ENCODE measurements at places on chromosomes 6 and 20.

DNA sequence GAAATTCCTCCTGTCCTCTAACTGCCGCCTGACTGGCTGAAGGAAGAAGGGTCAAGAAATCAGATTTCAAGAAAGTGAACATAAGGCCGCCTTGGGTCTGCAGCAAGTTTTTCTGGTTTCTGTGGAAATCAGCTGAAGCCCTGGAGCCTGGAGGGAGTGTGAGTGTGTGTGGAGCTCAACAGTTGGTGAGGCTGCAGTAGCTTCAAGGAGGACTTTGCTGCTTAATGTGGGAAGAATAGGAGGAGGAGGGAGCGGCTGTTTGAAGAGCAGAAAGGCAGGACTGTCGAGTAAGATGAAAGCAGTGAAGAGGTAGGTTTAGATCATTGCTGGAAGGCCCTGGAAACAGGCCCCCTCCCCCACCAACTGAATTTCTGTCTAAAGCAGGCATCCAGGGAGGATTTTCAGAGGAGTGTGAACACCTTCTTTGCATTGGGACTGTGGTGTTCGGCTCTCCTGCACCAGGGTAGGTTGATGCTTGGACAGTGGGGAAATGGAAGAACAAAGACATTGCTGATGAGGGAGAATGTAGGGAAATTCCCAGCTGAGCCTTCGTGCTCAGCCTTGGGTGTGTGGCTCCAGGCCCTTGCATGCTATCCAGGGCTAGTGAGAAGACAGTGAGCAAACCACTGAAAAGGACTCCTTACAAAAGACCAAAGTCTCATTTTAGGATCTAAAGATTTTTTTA is 79.5 kb upstream of the VSTM2L start:
- DNase-seq: no peak

GRCh38 chr20:25584905-25585704 is at the start of gene NINL:
Gene NINL, minus strand, starts transcription at chr20:25585531. Its CDS starts 58,944 bp downstream, at chr20:25526587.
- DNase-seq: peak; percentile 69

GRCh38 chr6:156713548-156713947 is 63.6 kb upstream of the ARID1B start:
- no peak for DNase-seq

DNA sequence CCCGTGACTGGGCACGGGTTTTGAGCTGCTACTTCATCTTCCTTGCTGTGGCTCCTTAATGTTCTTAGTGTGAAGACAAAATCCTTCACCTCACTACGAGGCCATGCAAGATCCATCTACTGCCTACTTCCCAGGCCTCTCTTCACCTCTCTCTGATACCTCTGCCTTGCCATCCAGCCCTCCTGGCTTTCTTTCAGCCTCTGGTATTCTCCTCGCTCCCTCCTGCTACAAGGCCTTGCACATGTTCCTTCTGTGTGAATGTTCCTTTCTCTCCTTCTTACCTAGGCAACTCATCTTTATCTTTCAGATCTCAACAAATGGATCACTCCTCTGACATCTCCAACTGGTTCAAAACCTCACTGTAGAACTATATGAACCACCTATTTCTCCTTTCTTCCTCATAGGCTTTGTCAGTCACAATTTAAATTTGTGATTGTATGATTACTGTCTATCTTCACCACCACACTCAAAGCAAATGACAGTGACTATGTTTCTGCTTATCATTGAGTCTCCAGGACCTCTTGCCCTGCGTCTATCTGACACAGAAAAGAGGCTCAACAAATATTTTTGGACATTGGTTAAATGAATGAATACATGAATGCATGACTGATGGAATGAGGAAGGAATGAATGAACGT is 19.8 kb downstream of the HEY2 start:
- no peak for DNase-seq

GRCh38 chr6:107604549-107604948 is 114.6 kb downstream of the SOBP start:
- DNase-seq: no peak

GRCh38 chr6:161444464-161444863 is 170.6 kb upstream of the AGPAT4 start:
- no peak for DNase-seq

DNA sequence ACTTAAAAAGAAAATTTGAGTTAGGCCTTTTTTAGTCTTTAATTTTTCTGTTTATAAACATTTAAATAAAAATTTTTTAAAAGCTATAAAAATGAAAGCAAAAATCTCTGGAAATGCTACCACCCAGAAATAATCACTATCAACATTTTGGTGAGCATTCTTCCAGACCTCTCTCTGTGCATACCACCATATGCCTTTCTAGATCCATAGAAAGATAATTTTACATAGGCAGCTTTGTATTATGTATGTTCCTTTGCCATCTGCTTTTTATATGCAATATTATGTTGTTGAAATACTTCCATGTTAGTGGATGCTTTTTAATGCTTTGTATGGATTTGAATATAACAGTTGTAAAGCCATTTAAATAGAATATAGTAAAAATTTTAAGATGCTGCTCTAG is 496.7 kb upstream of the HTR1E start:
- DNase-seq: no peak

DNA sequence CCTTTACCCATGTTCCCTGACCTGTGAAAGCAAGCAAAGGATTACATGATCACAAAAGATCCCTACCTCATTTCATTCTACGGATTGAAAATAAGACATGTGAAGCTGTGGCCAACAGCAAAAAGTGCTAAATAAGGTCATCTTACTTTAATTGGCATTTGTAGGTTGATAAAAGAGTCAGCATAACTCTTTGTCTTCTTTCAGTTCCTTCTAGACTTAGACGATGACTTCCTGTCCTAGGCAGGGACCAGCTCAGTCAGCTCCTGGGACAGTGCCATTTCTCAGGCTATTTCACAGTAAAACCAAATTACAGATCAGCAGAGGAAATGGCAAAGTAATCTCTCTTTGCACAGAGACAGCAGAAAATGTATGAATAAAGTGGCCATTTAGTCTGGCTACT is 480.7 kb downstream of the RFPL4B start:
- no peak for DNase-seq

- DNase-seq: no peak
Observed at GRCh38 chr6:106168097-106168888, 82.2 kb downstream of the PRDM1 start.

GRCh38 chr6:53124131-53124800 is 24.4 kb downstream of the GCM1 start:
- DNase-seq: no peak

DNA sequence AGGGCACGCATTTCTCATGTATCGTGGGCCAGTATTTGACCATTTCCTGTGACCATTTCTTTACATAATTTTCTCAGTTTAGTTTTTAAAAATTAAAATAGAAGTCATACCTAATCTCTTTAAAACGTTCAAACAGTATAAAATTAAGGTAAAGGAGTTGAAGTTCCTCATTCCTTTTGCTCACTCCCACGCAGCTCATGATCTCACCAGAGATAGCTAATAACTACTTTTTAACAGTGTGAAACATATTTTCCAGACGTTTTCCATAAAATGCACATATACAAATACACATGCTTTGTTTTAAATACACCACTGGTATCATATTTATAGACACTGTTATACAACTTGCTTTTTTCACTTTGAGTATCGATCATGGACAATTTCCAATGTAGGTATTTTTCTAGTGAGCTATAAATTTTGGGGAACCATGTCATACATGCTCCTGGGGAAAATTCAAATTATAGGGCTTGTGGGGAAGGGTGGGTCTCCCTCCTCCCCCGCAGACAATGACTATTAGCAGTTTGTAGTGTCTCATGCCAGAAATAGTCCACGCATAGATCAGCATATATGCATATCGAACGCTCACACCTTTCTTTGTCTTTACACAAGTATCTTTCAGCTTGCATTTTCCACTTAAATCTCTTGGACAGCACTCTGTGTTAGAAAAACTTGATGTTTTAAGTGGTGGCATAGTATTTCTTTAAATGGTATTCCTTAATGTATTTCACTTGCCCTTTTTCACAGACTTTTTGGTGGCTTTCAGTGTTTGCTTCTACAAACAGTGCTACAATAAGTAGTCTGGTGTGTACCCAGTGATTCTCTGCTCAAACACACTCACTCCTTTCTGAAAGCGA is 145.5 kb upstream of the ZNF217 start:
- DNase-seq: no peak

- DNase-seq: no peak
Observed at GRCh38 chr6:80203283-80203682, 96.8 kb downstream of the BCKDHB start.

- no peak for DNase-seq
Observed at GRCh38 chr6:109449064-109449794, 6.3 kb downstream of the MICAL1 start.

GRCh38 chr20:19847383-19847782 is 89.3 kb downstream of the RIN2 start:
- no peak for DNase-seq

DNA sequence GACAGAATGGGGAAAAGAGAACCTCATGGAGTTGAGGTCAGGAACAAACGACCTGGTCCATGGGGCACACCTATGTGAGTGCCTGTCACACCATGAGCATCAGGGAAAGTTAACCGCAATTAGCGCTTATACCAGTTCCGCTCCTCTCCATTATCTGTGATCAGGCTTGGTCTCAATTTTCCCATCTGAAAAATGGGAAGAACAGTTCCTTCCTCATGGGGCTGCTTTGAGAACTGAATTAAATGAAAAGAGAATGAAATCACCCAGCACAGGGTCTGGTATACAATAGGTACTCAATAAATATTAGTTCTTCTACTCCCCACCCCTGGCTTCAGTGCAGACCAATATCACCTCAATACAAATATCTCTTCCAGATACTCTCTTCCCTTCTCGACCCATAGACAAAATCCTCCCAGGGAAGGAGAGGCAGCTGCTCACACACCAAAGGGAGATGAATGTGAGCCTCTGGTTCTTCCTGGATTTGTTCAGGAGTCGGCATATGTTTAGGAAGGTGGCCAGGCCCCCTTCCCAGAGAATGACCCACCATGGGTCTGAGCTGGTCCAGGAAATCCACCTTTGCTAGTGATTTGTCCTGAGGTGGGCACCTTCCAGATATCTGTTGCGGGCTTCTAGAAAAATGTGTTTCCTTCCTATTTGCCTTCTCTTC is 2.4 kb upstream of the PTGIS start:
- no peak for DNase-seq

DNA sequence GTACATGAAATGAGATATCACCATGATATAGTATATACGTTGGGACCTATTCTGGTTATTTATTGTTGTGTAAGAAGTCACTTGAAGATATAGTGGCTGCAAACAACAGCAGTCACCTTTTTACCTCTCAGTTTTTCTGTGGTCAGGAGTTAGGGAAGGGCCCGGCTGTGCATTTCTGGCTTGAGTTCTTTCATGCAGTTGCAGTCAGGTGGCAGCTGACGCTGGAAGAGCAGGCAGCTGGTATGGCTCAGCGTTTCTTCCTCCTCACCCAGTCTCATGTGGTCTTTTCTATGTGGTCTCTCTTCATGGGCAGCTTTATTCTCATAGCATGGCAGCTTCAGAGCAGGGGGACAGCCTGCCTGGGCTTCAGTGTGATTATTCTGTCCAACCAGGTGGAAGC is 154.4 kb downstream of the PLCB4 start:
- no peak for DNase-seq

DNA sequence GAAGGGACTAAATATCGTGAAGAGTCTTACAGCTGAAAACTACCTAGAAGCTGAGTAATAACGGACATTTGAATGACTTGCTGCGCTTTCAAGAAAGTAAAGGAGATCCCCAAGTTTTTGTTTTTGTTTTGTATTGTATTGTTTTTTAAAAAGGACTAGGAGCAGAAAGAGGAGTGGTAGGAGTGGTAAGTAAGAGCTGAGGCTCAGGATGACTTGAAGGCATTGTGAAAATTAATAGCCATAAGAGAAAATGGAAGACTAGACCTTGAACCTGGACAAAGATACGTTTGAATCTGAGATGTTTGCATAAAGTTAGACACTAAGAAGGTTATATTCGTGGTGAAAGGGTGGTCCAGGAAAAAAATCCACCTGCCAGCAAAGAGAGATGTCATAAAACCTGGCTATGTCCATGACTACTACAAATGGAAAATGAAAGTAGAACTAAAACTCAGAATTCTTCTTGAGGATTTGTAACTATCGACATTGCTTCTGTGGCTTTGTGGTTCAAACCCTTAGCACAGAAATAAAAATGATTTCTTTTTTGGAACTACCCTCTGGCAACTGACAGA is 824.8 kb upstream of the FLRT3 start:
- no peak for DNase-seq

GRCh38 chr6:161546632-161547031 is 272.8 kb upstream of the AGPAT4 start:
- DNase-seq: no peak

GRCh38 chr6:57262488-57262887 is 40.4 kb upstream of the RAB23 start:
- DNase-seq: no peak

DNA sequence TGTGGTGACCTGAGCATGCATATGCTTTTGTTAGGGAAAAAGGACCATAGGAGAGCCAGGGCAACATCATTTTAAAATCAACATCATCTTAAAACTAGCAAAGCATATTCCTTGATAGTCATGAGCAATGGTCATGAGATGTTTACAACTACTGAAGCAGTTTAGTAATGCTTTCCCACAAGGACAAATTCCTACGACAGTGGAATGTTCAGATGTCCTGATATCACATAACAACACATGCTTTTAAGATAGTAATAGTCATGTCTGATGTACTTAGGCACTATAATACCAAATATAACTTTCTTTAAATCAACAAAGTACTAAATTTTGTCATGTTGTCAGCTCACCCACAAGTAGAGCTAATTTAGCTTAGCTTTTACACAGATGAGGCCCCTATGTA is 370.3 kb downstream of the HTR1B start:
- no peak for DNase-seq

- no peak for DNase-seq
Observed at GRCh38 chr6:110878751-110879522, 4.4 kb downstream of the AMD1 start.

GRCh38 chr6:65649392-65649791 is 57.6 kb downstream of the EYS start:
- no peak for DNase-seq

DNA sequence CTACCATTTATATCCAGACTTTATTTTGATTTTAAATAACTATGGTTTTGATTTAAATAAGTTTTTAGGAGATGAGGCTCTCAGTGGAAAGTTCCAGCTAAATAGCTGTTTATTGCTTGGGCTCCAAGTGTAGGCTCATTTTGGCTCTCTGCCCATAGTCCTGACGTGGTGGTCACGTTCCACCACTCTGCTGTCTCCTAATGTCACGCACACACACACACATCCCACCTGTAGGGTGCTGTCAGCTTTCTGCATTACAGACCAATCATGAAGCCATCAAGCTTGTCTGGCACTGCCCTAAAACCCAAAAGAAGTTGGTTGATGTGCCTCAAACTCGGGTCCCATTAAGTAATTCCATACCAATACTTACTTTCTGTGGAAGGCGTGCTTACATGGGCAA is 45.4 kb downstream of the PANK2 start:
- no peak for DNase-seq

GRCh38 chr6:86683132-86683908 is 254.0 kb upstream of the HTR1E start:
- no peak for DNase-seq
